Type B pancreatic cell (in vitro differentiated cells): ENCODE measurements at places on chromosomes 3 and 15. TPM values are rescaled to one million over a fixed set of nuclear protein-coding genes. Genes with fewer than 3 reads are reported as not detected.

DNA sequence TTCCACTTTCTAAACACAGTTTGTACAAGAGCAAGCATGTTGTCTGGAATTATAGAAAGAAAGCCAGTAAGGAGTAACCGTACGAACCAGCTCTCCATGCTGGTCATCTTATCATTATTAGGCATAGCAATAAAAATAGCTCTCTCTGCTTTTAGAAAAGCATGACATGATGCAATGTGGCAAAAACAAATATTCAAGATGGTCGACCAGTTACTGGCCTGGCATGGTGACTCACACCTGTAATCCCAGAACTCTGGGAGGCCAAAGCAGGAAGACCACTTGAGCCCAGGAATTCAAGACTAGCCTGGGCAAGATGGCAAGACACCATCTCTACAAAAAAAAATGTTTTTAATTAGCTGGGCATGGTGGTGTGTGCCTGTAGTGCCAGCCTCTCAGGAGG lies 2.6 kb upstream of the MAP4 start:
- H3K4me3 ChIP-seq = no peak overlapping the region
- H3K27me3 ChIP-seq = no peaks in the 10 kb centered on the region
- peaks cover 5% of the 10 kb centered on the region for H3K36me3 ChIP-seq
- peak overlapping the region; percentile 28 for H3K27ac ChIP-seq
- H3K4me1 ChIP-seq = peaks cover 46% of the 10 kb centered on the region

GRCh38 chr3:166531730-166532129 lies 694.5 kb upstream of the BCHE start:
- H3K27ac ChIP-seq = no peak overlapping the region
- no peak overlapping the region for H3K4me3 ChIP-seq
- no peak for DNase-seq
- peaks cover 3% of the 10 kb centered on the region for H3K36me3 ChIP-seq
- H3K27me3 ChIP-seq = no peaks in the 10 kb centered on the region

- H3K27ac ChIP-seq = no peak overlapping the region
- no peaks in the 10 kb centered on the region for H3K36me3 ChIP-seq
- no peak for DNase-seq
- H3K4me3 ChIP-seq = no peak overlapping the region
- no peaks in the 10 kb centered on the region for H3K4me1 ChIP-seq
Observed at GRCh38 chr15:92327033-92327432, 66.6 kb upstream of the ST8SIA2 start.

GRCh38 chr15:68794863-68795262 lies 25.8 kb downstream of the ANP32A start:
- DNase-seq = no peak
- no peaks in the 10 kb centered on the region for H3K27me3 ChIP-seq
- H3K36me3 ChIP-seq = peaks cover 20% of the 10 kb centered on the region
- peak overlapping the region; percentile 84 for H3K27ac ChIP-seq
- H3K4me3 ChIP-seq = peak overlapping the region; percentile 64
- peaks cover 89% of the 10 kb centered on the region for H3K4me1 ChIP-seq

DNA sequence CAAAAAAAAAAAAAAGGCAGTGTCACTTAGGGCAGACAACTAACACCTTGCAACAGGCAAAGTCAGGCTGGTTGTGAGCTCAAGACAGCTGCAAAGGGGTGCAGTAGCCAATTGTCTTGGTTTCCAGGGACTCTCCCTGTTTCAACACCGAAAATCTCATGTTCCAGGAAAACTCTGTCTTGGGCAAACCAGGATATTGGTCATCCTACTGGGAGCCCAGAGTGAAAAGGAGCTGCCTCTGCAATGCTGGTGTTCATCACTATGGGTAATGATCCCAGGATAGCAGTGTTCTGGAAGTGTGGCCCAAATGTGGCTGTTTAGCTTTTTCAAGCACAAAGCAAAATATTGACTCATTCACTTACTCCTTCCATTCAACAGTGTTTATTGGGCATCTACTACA lies 82.6 kb downstream of the ARHGAP31 start:
- no peak overlapping the region for H3K4me3 ChIP-seq
- no peaks in the 10 kb centered on the region for H3K27me3 ChIP-seq
- no peak for DNase-seq
- H3K4me1 ChIP-seq = no peaks in the 10 kb centered on the region
- peaks cover 3% of the 10 kb centered on the region for H3K36me3 ChIP-seq

The AGBL1 gene
- total RNA-seq = 0.07 TPM in 1 of 2 replicates, not detected in the other

DNA sequence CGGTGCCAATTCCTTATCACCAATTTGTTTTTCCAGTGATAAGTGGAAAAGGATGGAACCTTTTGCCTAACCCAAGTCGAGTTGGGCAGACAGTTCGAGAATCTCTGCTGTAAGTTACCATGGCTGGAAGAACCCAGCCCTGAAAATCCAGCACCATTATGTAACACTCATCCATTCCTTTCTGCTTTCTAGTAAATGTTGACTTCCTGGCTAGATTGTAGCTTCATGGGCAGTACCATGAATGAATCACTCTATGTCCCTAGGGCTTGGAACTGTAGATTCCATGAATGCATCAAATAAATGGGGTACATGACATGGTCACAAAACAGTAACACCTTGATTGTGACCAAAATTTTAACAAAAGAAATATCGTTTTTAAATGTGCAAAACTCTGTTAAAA lies 14.0 kb downstream of the CHCHD4 start:
- H3K27me3 ChIP-seq = peaks cover 4% of the 10 kb centered on the region
- H3K4me1 ChIP-seq = peaks cover 8% of the 10 kb centered on the region
- H3K4me3 ChIP-seq = no peak overlapping the region
- H3K36me3 ChIP-seq = peaks cover 18% of the 10 kb centered on the region

DNA sequence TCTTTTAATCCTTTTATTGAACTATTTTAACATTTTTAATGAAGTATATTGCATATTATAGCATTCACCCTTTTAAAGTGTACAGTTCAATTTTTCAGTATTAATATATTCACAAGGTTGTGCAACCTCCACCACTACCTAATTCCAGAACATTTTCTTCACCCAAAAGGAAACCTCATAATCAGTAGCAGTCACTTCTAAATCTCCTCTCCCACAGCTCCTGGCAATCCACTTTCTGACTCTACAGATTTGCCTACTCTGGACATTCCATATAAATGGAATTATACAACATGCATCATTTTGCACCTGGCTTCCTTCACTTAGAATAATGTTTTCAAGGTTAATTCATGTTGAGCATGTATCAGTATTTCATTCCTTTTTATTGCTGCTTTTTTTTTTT lies 55.0 kb upstream of the HRH1 start:
- no peaks in the 10 kb centered on the region for H3K4me1 ChIP-seq
- no peak for DNase-seq
- no peaks in the 10 kb centered on the region for H3K36me3 ChIP-seq

GRCh38 chr15:25532269-25533140 lies 93.7 kb upstream of the UBE3A start:
- H3K36me3 ChIP-seq = no peaks in the 10 kb centered on the region
- no peak overlapping the region for H3K4me3 ChIP-seq
- DNase-seq = no peak
- H3K4me1 ChIP-seq = no peaks in the 10 kb centered on the region
- H3K27me3 ChIP-seq = no peaks in the 10 kb centered on the region
